ENCODE measurements at places on chromosomes 7 and 10.

- DNase-seq: no peak
Observed at GRCh38 chr10:82515256-82515655, 640.3 kb downstream of the NRG3 start.

DNA sequence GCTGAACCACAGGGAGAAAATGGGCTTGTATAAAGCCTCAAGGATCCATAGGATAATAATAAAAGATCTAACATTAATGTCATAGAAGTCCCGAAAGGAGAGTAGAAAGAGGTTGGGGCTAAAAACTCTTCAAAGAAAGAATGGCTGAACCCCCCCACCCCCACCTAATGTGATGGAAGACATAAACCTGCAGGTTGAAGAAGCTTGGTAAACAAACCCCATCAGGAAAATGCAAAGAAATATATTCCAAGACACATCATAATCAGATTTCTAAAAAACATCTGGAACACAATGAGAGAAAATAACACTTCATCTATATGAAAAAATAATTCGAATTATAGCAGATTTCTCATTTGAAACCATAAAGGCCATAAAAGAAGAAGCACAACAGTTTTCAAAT lies 105.6 kb upstream of the BAIAP2L1 start:
- no peak for DNase-seq

DNA sequence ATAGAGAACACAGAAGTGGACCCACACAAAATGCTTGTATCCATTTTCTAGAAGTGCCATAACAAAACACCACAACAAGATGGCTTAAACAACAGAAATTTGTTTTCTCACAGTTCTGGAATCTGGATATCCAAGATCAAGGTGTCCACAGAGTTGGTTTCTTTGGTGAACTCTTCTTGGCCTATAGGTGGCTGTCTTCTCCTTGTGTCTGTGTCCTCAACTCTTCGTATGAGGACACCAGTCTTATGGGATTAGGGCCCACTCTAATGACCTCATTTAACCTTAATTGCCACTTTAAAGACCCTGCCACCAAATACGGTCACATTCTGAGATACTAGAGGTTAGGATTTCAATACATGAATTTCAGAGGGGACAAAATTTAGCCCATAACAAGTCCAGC lies 30.8 kb upstream of the C10orf71 start:
- DNase-seq: no peak

- DNase-seq: no peak
Observed at GRCh38 chr10:92590623-92591549, 2.0 kb upstream of the KIF11 start.

DNA sequence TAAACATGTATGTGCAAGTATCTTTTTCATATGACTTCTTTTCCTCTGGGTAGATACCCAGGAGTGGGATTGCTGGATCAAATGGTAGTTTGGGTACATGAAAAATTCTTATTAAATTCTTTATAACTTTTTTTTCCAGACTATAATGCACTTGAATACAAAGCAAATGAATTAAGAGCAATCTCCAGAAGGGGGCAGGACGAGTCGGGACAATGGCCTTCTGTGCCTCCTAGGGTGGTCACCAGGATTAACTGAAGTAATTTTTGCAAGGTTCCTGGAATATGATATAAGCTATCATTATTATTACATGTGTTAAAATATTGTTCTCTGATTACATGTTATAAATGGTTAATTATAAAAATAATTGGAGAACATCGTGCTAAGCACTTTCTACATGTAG lies 127.2 kb downstream of the PPP1R17 start:
- DNase-seq: no peak

GRCh38 chr7:4815609-4816418 lies 40.4 kb downstream of the AP5Z1 start:
- no peak for DNase-seq
